GM23248 (cell line): ENCODE measurements at places on chromosomes 3 and 15. TPM values are rescaled to one million over a fixed set of nuclear protein-coding genes. Genes with fewer than 3 reads are reported as not detected.

Gene COL8A1
- total RNA-seq: 157 and 189 TPM in 2 replicates

Gene GDPGP1
- total RNA-seq: 9.0 TPM in 2 replicates

Gene CHAC1
- total RNA-seq: 65.8 and 74.4 TPM in 2 replicates

- no peaks in the 10 kb centered on the region for H3K27me3 ChIP-seq
- 0 out of 2 replicates have a peak overlapping the region, but pooled peaks have one; percentile 21 for H3K4me3 ChIP-seq
- H3K36me3 ChIP-seq: no peaks in the 10 kb centered on the region
- peak; percentile 43 for DNase-seq
- peaks cover 29% of the 10 kb centered on the region for H3K4me1 ChIP-seq
- H3K27ac ChIP-seq: peak overlapping the region; percentile 63
These were observed 92.0 kb downstream of the SNRK start for GRCh38 chr3:43378066-43378935.

DNA sequence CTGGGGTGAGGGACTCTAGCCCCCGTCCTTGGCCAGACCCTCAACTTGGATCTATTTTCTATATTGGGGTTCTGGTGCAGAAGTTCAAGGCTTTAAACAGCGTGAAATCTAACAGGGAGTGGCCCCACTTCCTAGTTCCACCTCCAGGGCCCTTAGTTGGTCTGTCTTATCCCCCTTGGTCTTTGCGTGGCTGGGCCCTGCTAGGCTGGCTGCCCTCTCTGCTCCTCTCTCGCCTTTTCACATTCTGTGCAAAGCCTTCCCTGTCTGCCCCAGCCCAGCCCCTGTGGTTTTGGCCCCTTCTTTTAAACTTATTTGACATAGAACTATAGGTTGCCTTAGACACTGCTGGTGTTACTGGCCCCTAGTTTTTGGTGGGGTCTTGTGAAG lies 5.6 kb downstream of the PPCDC start:
- H3K27me3 ChIP-seq: no peaks in the 10 kb centered on the region
- DNase-seq: no peak
- no peaks in the 10 kb centered on the region for H3K36me3 ChIP-seq
- H3K4me1 ChIP-seq: peaks cover 9% of the 10 kb centered on the region
- H3K4me3 ChIP-seq: no peak overlapping the region
- H3K27ac ChIP-seq: no peak overlapping the region

GRCh38 chr15:32121384-32121695 lies 91.0 kb downstream of the CHRNA7 start:
- no peak for DNase-seq
- no peaks in the 10 kb centered on the region for H3K4me1 ChIP-seq
- H3K4me3 ChIP-seq: no peak overlapping the region
- no peaks in the 10 kb centered on the region for H3K27me3 ChIP-seq
- H3K27ac ChIP-seq: no peak overlapping the region
- H3K36me3 ChIP-seq: no peaks in the 10 kb centered on the region

DNA sequence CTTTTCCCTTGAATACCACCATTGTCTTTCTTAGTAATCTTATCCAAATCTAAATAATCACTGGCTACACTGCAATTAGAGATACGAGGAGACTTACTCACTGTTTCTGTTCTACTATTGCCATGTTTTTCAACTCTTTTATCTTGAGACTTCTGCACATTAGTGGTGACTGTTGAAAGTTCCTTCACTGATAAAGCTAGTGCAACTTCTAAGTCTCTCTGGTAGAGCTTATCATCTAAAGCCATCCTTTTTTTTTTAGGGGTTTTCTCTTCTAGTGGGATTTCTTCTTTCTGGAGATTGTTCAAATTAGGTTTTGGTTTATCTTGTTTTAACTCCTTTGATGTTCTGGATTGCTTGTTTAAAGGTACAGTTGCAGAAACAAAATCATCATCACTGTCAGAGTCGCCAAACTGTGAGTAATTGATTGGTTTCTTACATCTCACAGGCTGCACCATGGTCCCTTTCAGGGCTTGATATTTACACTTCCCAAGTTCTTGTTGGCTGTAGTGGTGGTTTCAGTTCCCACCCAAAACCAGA lies 37.7 kb downstream of the NCK1 start:
- DNase-seq: no peak
- no peaks in the 10 kb centered on the region for H3K4me1 ChIP-seq
- H3K36me3 ChIP-seq: no peaks in the 10 kb centered on the region; the same call in 1 of the 2 replicates
- no peak overlapping the region for H3K4me3 ChIP-seq
- H3K27ac ChIP-seq: no peak overlapping the region
- H3K27me3 ChIP-seq: no peaks in the 10 kb centered on the region
